ENCODE measurements at places on chromosomes 1 and 21. TPM values are rescaled to one million over a fixed set of nuclear protein-coding genes. Genes with fewer than 3 reads are reported as not detected.
A peak's percentile ranks its signal among the peaks of the same experiment; 100 is the strongest.

DNA sequence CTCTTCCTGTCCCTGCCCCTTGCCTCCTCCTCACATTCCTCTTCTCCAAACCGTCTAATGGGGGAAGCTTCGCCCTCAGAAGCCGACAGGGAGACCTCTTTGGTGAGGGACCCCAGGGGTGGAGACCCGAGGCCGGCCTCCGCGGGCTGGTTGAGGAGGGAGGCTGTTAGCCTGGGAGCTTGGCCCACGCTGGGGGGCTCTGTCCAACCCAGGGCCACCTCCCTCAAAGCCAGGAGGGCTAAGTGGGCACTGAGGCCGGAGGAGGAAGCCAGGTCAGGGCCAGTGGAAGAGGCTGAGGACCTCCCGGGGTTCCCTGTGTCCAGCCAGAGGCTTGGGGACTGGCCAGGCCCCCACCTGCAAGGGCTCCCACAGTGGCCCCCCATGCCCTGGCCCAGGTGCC is 5.3 kb downstream of the GABRD start:
- DNase-seq, result no peak

GRCh38 chr1:6358144-6358624 is 35.4 kb downstream of the ACOT7 start:
- DNase-seq, result peak; percentile 70

- no peak for DNase-seq
Measured at GRCh38 chr1:154179946-154180687, 11.8 kb downstream of the TPM3 start.

GRCh38 chr1:25549273-25550154 is 6.1 kb downstream of the LDLRAP1 start:
- peak; percentile 79 for DNase-seq

DNA sequence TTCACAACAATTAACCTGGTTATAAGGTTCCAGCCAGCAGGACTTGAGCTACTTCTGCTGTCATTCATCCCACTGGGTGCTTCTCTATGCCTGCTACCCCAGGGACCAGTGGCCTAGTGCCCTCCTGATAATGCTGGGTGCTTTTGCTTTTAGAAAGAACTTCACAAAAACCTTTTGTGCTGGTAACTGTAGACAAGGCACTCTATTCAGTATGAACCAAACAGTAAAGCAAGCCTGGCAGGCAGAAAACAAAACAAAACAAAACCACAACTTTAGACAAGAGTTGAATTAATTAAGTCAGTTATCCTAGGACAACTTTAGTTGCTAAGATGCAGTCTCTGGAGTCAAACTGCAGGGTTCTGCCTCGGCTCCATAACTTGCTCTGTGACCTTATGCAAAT is 61.9 kb upstream of the ADGRL2 start:
- DNase-seq, result no peak

DNA sequence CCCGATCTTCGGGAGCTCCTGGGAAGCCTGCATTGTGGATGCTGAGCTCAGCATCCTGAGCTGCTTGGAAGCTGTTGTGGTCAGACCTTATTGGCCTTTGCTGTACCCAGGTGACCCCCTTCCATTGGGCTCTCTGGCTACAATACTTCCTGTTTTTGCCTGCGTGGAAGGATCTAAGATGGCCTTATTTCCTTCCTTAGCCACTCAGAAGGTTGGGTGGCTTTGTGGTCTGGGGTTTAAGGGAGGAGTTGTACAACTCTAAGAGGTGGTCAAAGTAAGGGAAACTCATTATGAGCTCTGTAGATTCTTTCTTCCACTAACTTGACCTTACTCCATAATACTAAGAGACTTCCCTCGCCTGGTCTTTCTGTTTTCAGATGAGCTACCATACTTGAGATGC is 17.7 kb downstream of the PFKFB2 start:
- no peak for DNase-seq

- no peak for DNase-seq
Measured at GRCh38 chr21:29300807-29301138, 2.1 kb downstream of the BACH1 start.

- DNase-seq, result no peak
Measured at GRCh38 chr1:5794279-5794678, 197.9 kb downstream of the NPHP4 start.

DNA sequence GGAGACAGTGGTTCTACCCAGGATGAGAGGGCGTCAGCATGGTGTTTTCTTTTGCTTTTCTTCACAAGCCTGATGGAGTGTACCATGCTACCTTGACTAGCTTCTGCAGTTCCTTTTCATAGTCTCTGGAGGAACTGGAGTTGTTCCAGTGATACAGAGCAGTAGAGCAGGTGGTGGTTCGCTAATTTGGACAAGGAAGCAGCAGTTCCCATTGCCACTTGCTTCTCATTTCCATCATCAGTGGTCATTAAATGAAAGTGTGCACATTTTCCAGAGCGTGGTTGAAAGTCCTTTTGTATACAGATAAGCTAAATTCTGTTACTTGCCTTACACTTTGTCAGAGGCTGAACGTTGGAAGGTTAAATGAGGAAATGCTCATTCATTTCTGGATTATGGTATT is 182.3 kb downstream of the C1orf21 start:
- no peak for DNase-seq

DNA sequence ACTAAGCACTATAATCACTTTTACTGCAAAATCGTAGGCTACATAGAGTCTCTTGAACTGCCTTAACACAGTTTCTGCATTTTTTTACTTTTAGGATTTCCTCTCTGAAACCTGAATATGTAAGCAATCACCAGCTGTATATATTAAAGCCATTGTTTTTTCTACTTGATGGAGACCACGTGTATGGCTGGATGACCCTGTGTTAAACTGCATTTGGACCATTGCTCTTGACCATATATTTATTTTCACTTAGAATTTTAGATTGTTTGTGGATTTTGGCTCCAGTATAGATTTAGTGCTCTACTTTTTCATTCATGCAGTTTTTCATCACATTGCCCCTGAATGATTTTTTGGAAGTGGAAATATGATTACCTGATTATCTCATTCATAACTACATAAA is 320.5 kb upstream of the SGIP1 start:
- DNase-seq, result no peak

- peak; percentile 19 for DNase-seq
Measured at GRCh38 chr1:222618880-222619596, 1.1 kb downstream of the MIA3 start.

GRCh38 chr1:2865571-2866421 is 64.3 kb upstream of the TTC34 start:
- no peak for DNase-seq

GRCh38 chr1:43238085-43238484 is 31.7 kb upstream of the TMEM125 start:
- peak; percentile 64 for DNase-seq

DNA sequence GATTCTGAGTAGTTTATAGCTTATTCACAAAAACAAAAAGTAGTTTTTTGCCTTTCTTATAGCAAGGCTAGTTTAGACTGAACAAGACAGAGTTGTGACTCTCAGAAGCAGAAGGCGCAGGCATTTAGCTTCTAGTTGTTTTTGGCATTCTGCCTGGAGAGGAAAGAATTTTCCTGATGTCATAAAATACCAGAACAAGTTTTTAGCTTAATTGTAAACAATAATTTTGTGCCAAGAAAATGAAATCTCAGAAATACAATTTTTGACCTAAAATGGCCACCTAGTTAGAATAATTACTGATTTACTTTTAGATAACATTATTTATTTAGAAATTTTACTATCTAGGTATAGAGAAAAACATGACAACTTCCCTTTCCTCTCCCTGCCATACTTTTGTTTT is 1.0 kb downstream of the DNAJB4 start:
- DNase-seq, result peak; percentile 76

- no peak for DNase-seq
Measured at GRCh38 chr1:145995964-145996432, 381 bp downstream of the TXNIP start.

GRCh38 chr1:111856411-111857185 is 100.9 kb downstream of the DDX20 start:
- no peak for DNase-seq

GRCh38 chr1:97870589-97870988 is 50.2 kb downstream of the DPYD start:
- no peak for DNase-seq

DNA sequence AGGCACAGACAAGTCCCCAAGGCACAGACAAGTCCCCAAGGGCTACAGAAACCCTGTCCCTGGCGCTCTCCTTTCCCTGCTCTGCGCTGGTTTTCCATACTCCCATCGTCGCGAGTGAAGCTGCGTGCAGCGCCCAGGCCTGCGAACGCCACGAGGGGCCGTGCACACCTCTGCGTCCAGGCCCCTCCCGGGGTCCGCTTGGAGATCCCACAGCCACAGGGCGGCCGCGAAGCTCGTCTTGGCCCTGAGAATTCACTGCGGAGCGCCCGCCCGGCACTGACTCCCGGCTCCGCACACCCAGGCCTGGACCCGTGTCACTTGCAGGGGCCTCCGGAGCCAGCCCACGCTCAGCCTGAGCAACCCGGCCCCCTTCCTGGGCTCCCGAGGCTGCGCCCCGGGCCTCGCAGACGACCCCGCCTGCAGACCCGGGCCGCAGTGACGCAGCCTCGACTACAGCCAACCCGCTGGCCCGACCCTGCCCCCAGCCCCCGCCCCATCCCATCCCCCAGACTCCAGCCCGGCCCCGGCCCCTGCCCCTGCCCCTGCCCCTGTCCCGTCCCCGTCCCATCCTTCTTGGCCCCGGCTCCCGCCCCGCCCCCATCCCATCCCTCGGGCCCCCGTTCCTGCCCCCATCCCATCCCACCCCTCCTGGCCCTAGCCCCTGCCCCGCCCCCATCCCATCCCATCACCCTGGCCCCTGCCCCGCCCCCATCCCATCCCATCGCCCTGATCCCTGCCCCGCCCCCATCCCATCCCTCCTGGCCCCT is 841 bp downstream of the POFUT2 start:
- DNase-seq, result no peak

GRCh38 chr1:151720125-151720524 is 1.2 kb upstream of the RIIAD1 start:
- DNase-seq, result no peak

- peak; percentile 97 for DNase-seq
Measured at GRCh38 chr1:185566995-185567394, 167.2 kb upstream of the HMCN1 start.

DNA sequence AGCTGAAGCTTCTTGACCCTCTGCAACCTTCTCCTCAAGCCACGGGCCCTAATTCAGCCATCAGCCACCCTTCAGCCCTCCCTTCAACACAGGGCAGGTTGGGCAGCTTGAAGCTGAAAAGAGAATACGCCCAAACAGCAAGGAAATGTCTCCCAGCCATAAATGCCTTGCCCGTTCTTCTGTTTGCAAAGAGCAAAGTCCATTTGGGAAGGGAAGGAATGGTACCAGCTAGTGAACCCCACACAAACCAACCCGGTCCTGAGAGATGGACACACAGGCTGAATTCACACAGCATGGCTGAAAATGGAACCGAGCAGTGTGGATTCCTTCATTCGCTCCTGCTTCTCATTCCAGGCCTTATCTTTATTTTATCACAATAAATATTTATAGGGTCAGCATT is 11.5 kb downstream of the PLEKHA6 start:
- no peak for DNase-seq

- DNase-seq, result no peak
Measured at GRCh38 chr21:17201741-17202260, 311.0 kb upstream of the CXADR start.

- peak; percentile 88 for DNase-seq
Measured at GRCh38 chr1:94541246-94542087, at the start of gene F3. Gene F3, minus strand, starts transcription at chr1:94541759. Its CDS starts 123 bp downstream, at chr1:94541636.

DNA sequence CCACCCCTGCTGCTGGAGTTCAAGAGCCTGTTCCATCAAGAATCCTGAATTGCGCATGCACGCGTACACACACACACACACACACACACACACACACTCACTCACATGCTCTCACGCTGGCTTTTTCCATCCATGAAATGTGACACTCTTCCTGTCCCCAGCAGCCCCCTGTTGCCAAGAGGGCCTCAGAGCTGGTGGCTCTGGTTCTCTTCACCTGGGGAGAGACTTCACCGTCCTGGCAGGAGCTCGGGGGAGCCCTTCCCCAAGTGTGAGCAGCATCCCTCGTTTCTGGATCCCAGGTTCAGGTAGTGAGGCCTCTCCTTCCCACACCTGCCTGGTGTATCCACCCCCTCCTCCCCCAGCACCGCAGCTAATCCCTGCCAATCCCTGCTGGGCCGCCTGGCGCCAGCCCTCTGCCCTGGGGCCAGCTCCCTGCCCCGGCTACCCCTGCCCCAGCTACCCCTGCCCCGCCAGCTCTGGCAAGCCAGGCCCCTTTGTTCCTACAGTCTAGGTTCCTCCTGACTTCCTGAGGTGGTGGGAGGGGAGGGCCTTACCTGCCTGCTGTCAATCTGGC is 9.9 kb downstream of the PLOD1 start:
- no peak for DNase-seq

DNA sequence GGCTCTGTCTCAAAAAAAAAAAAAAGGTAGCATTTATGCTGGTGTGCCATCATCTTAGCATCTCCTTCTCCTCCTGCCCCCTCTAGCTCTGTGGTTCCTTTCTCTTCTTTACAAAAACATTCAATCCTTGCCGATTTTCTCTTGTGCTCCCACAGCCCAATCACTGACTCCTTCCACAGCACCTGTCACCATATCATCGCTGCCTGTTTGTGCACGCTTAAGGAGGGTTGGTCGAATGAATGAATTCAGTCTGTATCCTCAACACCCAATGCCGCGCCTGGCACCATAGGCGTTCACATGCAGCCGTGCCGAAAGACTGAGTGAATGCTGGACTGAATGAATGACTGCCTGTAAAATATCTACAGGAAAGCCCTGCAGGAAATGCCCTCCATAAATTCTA is 7.9 kb downstream of the RNU5D-1 start:
- no peak for DNase-seq

DNA sequence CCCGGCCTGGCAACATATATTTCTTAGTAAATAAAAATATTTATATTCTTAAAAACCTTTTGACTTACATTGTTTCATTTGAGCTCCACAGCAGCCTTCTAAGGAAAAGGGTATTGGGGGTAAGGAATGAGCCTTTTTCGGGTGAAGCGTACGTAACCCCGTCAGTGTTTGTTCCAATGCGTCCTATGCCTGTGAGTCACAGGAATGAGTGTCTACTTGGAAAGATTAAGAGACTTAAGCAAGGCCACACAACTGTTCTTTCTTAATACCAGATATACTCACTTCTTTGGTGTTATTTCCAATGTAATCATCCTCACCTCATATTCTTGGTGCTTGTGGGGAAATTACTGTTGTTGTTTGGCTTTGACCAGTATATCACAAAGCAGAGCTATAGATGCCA is 22.7 kb downstream of the WDTC1 start:
- DNase-seq, result peak; percentile 21

GRCh38 chr1:25548601-25549000 is 5.2 kb downstream of the LDLRAP1 start:
- DNase-seq, result no peak

GRCh38 chr1:48500541-48501450 is 28.8 kb upstream of the SPATA6 start:
- no peak for DNase-seq

The CD1B gene
- total RNA-seq, result not detected

The RGS13 gene
- not detected for total RNA-seq

The NOC2L gene
- total RNA-seq, result 128 TPM

The ZMYND12 gene
- 0.26 TPM for total RNA-seq

The SPRTN gene
- 14.5 TPM for total RNA-seq

The OLIG1 gene
- not detected for total RNA-seq

The CFHR2 gene
- not detected for total RNA-seq

The ZC3H12A gene
- total RNA-seq, result 24.2 TPM

The YARS1 gene
- 234 TPM for total RNA-seq

The DDR2 gene
- total RNA-seq, result 4.7 TPM

The LCE7A gene
- total RNA-seq, result not detected

The NTNG1 gene
- 2.4 TPM for total RNA-seq

The SH2D2A gene
- 1.2 TPM for total RNA-seq

All from bronchial epithelial cell (primary cell).